Adrenal gland (tissue), 19 donors: ENCODE measurements at places on chromosomes 16 and 17. TPM values are rescaled to one million over a fixed set of nuclear protein-coding genes. Genes with fewer than 3 reads are reported as not detected.
A peak's percentile ranks its signal among the peaks of the same experiment; 100 is the strongest.

DNA sequence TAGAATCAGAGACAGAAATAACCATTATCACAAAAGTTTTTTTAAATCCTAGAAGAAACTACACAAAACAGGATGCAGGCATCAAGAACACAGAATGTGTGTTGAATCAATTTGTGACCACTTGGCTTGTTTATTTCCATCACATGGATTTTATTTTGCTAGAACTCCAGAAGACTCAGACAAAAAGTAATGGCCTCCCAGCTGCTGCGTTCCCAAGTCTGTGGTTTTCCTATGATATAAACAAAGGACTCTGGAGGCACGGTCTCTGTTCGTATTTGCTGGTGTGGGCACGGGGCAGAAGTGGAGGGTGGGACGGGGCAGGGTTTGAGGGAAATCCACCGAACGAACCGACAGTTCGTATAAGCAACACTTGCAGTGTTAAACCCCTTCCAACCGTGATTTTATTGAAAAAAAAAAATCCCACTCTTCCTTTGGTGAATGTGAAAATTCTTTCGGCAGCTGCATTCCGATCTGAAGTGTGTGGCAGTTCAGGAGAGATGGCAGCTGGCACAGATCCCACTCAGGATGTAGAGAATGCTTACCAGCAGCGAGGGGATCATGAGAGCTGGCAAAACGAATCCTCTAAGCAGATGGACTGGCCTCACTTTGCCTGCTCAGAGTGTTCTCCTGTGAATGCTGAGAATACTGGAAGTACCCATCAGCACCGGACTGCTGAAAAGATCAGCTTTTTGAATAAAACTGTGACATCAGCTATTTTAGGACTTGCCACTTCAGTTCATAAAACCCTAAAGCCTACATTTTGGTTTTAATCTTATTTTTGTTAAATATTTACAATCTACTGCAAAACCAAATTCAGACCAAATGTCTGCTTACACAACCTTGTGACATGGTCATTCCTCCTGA lies 165.2 kb downstream of the VPS53 start:
- DNase-seq = peak; percentile 20

GRCh38 chr17:31251105-31251969 lies 45.7 kb downstream of the OMG start:
- DNase-seq = no peak

- DNase-seq = no peak
These were observed 5.3 kb downstream of the MAF start for GRCh38 chr16:79595231-79595641.

Gene RCVRN
- total RNA-seq = not detected

Gene HAP1
- total RNA-seq = 0.31 TPM
